ENCODE measurements at places on chromosomes 2 and 18.

DNA sequence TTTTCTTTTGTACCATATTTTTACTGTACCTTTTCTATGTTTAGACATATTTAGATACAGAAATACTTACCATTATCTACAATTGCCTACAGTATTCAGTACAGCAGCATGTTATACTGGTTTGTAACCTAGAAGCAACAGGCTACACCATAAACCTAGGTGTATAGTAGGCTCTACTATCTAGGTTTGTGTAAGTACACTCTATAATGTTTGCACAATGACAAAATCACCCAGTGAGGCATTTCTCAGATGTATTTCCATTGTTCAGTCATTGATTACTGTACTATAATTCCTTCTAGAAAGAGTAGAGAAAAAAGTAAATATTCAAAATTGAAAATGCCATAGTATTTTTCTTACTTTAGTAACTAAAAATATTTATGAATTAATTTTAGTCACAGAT, 490.1 kb upstream of the REG3G start:
- no peak for DNase-seq

- no peak for DNase-seq
These were observed 61.1 kb downstream of the XRCC5 start for GRCh38 chr2:216170076-216170763.

DNA sequence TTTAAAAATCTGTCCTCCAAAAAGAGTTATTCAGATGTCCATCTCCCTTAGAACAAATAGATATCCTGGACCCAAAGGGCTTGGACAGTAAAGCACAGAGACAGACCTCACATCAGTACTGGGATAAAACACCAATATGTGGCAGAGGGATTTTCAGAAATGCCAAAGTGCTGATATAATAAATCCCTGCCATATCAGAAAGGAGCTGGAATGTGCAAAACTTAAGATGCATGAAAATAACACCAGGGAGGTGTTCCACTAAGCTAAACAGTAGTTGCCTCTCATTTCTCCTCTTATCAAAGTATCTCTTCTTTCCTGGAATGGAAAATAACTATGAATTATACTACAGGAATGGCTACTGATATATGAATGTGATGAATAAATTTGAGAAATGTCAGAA, 13.2 kb downstream of the USP40 start:
- no peak for DNase-seq

DNA sequence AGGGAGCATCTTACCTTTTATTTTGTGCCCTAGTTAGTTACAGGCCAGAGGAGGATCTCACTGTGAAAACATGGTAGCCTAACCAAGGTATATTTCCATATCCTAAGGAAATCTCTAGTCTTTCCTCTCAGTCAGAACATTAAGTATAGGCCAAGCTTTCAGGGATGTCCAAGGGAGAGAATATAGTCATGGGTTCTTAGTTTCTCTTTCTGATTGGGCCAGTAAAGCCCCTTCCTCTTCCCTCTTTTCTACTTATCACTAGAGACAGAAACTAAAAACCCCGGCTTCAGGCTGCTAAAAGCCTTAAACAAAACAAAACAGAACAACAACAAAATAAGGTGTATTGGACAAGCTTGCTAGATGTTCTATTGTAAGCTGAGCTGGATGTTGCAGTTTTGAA, 44.3 kb upstream of the TNFRSF11A start:
- no peak for DNase-seq

DNA sequence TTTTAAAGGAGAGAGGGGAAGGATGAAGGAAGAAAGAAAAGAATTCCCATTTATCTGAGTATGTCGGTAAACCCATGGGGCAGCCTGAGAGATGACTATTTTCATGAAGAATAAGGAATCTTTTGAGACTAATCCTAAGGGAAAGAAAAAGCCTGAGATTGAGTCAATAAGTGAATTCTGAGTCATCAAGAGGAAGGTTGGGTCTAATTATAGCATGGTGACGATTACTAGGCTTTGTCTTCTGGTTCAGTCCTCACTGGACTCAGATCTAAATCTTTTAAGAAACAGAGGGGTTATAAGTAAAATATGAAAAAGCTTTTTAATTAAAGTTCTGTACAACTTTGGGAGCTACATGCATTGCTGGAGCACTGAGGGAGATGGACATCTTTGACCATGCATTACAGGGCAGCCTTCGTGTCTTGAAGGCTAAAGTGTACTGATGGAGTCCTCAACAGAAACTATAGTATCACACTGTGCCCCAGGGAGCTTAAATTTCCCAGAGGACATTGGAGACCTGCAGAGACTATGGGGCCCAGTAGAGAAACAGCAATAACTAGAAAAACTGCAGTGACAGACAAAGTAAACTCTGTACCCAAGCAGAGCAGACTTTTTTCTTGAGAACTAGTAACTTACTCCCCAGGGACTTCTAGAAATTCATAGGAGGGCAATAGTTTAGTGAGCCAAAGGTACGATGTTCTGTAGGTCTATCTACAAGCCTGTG, 260.9 kb downstream of the RAD51AP2 start:
- peak; percentile 54 for DNase-seq

DNA sequence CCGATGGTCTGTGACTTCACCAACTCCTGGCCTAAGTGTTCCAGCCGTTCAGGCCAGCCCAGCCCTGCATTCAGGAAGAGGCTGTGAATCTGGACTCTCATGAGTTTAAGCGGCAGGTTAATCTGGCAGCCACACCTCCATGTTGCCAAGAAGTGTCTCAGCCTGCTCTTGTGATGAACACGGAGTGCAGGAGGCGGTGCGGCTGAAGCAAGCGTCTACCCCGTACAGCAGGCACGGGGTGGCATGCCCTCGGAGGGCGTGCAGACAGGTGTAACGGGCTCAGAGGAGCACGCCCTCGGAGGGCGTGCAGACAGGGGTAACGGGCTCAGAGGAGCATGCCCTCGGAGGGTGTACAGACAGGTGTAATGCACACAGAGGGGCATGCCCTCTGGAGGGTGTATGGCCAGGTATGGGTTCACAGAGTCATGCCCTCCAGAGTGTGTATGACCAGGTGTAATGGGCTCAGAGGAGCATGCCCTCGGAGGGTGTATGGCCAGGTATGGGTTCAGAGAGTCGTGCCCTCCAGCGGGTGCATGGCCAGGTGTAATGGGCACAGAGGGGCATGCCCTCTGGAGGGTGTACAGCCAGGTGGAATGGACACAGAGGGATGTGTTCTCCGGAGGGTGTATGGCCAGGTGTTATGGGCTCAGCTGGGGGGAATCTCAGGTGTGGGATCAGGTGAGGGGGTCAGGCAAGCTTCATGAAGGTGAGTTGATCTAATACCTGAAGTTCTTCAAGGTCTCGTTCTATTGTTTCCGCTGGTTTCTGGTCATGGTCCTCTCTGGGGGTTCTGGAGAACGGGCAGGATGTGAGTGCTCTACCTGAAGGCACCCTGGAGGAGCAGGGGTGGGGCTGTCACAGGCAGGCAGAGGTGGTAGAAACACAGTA, 22.6 kb downstream of the CROCC2 start:
- no peak for DNase-seq

GRCh38 chr18:26667046-26667445, 118.7 kb upstream of the KCTD1 start:
- DNase-seq = no peak

Measured in GM23248 (cell line).